ENCODE measurements at places on chromosomes 12 and 14.

- no peak for DNase-seq
These were observed 47.1 kb downstream of the KIF21A start for GRCh38 chr12:39395866-39396265.

DNA sequence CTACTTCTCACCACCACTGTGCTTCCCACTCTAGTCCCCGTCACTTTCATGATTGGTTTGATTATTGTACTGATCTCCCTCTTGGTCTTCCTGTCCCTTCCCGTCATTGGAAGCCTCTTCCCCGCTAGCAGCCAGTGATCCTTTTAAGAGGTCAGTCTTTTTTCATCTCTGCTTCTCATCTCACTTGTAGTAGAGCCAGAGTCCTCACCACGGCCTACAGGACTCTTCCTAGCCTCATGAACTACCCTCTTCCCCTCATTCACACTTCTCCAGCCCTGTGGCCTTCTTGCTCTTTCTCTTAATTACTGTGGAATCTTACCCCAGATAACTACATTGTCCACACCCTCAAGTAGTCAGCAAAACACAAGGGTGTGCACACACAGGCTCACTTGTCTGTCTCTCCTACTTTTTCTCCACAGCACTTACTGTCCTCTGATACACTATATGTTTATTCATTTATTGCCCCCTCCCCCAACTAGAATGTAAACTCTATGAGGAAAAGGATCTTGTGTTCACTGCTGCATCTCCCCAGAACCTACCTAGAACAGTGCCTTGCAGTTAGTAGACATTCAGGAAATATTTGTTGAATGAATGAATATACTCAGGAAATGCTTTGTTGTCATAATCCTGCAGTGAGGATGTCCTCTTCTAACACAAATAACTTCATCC, 66.3 kb downstream of the CKB start:
- no peak for DNase-seq

GRCh38 chr12:3571724-3572123, 80.7 kb downstream of the PRMT8 start:
- no peak for DNase-seq

DNA sequence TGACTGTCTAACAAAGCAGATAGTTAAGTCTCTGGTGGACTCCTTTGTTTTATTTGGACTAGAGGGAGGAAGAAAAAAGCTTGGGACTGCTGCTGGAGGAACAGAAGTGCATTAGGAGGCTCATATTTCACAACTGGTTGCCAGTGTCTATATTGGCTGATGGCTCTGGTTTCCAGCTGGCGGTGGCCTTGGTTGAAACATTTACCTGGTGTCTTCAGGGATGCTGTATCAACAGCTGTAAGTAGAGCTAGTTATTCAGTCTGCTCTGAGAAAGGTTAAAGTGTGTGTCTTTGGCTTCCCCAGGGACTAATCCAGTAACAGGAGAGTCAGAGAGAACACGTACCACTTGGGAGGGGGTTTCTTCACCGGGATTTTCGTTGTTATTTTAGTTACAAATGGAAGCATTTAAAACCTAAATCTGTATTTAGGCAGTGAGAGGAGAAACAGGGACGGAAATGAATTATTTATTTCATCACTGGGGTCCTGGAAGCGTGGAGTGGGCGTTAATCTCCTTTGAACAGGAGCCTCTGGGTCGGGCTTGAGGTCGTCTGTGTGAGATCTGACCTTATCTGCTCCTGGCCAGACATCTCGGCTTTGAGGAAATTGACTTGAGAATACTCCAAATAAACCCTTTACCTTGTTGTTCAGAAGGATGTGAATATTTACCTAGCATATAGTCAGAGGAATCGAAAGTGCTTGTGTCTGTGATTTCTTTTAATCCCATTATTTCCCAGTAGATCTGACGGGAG, 149.9 kb downstream of the NRXN3 start:
- DNase-seq, result no peak

DNA sequence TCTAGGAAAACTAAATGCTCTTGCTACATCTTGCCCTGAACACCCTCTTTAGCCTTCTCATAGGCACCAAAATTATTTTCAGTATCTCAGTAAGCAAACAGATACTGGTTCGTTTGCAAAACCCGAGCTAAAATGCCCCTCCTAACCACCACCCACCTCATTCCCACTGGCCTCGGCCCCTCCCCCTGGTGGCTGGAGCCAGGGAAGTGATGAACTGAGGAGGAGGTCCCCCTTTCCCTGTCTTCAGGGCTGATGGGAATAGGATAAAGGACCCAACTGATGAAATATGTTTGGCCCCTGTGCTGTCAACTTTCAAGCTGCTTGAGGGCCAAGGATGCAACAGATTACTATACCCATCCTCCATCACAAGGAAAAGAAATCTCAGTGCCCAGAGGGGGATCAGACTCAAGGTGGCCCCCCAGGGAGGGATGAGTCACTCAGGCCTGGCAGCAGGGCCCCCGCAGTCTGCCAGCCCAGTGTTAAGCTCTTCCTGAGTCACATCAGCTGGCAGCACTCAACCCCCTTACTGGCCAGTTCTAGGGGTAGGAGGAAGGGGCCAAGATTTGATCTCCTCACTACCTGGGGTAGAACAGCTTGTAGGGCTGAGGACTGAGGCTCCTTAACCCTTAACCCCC, 1.7 kb downstream of the ANKRD52 start:
- DNase-seq, result no peak

DNA sequence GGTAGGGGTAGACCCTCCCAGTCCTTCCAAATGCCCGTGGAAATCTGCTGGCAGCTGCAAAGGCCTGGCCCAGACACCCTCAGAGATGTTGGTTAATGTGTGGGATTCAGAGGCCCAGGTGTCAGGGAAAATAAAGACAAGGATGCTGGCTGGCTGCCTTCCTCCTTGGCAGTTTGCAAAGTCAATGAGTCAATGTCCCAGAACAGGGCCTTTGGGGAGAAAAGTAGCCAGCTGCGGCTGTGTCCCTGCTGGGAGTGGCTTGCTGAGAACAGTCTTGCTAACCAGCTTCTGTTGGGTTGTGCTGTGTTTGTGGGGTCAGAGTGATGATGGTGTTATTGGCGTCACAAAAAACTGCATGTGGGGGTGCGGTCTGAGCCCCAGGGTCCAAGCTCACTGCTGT, 29.2 kb downstream of the GLRX5 start:
- DNase-seq, result no peak

GRCh38 chr12:127044836-127045235, 1222.1 kb upstream of the TMEM132C start:
- DNase-seq, result no peak

GRCh38 chr12:26870491-26871419, 37.8 kb upstream of the ITPR2 start:
- DNase-seq, result peak; percentile 81

DNA sequence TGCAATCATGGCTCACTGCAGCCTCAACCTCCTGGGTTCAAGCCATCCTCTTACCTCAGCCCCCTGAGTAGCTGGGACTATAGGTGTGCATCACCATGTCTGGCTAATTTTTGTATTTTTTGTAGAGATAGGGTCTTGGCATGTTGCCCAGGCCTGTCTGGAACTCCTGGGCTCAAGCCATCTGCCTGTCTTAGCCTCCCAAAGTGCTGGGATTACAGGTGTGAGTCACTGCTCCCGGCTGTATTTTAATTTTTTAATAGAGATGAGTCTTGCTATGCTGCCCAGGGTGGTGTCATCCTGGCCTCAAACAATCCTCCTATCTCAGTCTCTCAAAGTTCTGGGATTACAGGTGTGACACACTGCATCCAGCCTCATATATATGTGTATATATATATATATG, 31.7 kb upstream of the GPRC5A start:
- no peak for DNase-seq

GRCh38 chr12:105832021-105832420, 306.7 kb downstream of the NUAK1 start:
- no peak for DNase-seq

DNA sequence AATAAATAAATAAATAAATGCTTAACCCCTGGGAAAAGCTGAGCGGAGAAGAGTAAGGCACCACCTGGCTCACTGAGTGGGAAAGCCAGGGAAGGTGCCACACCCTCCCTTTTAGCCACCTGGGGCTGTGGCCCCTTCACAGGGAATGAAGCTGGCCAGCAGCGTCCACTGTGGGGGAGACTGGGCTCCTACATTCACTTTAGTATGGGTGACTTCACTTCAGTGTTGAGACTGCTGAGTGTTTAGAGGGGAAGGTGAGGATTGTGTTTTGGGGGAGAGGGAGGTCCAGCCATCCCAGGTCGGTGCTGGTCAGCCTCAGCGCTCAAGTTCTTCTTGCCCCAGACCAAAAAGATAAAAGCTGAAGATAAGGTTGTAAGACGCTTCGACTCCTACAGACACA, 1.6 kb downstream of the NAB2 start:
- DNase-seq, result no peak

GRCh38 chr14:44940944-44941343, 20.8 kb downstream of the KLHL28 start:
- DNase-seq, result no peak

GRCh38 chr12:49748306-49748705, 6.9 kb downstream of the TMBIM6 start:
- DNase-seq, result no peak

DNA sequence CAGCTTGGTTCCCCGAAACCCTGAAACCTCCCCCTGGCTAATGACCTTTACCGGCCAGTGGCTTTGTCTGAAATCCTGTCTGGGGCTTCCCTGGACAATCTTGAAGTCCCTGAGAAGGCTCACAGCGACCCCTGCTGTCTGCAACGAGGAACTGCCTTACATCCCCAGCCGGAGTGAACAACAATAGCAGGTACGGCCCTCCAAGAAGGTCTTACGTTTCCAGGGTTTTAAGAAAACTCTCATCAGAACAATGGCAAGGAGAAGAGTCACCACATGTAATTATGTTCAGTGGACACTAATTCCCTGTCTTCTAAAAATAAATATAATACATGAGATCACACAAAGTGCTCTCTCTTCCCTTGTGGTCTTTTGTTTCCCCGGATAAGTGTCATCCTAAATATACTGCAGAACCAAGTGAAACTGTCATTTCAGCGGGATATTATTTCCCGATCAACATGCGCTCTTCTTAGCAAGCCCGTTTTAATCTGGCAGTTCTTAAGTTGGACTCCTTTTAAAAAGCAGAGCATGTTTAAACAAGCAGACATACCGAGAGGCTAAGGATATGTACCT, 53.3 kb downstream of the RBM19 start:
- no peak for DNase-seq

DNA sequence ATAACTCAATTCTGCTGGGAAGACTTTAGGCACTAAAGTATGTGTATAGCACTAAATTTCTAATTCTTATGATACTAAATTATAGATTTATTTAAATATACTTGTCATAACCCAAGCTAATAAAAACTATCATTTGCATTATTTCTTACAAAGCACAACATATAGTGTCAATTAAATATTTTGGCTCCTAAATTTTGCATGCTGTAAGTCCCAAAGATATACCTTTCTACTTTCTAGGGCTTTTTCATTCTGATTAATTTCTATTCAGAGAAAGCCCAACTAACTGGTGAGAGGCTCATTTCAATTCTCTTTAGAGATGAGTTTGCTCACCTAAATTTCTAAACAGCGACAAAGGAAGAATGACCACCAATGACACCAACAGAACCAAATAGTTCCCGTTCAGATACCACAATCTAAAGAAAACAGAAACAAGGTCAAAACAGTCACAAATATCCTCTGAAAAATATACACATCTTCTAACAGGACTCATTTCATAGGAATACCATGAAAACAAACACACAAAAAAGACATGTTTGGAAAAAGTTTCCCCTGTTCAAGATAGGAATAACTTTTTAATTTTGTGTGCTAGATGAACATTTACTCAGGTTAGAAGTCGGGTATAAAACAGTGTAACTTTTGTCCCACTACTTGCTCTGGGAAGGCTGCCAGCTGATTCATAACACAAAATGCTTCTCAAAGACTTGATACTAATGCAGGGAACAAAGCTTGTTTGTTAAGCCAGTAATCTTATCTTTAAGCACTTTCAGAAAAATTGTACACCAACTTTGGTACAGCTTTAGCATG, 7.6 kb downstream of the SLC38A2 start:
- no peak for DNase-seq

- no peak for DNase-seq
These were observed 55.6 kb downstream of the NIN start for GRCh38 chr14:50775357-50775756.

GRCh38 chr12:39620659-39621658, 1.4 kb upstream of the ABCD2 start:
- DNase-seq, result no peak

- DNase-seq, result no peak
These were observed 86.0 kb downstream of the FAR2 start for GRCh38 chr12:29234965-29235626.

DNA sequence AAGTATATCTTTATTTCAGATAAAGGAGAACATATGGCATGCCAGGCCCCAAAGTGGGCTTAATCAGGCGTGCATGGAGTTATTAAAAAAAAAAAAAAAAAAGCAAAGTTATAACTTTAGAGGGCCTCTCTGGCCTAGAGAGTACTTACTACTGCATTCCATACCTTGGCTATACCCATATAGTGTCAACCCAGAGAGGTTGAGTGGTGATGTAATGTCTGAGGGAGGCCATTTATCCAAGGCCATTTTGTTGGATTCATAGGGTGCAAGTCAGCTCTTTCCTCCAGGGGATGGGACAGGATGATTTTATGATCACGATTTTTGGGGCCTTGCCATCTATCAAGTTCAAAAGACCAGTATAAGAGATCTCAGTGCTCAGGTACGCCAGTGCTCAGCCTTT, 66.4 kb downstream of the DCAF5 start:
- no peak for DNase-seq

DNA sequence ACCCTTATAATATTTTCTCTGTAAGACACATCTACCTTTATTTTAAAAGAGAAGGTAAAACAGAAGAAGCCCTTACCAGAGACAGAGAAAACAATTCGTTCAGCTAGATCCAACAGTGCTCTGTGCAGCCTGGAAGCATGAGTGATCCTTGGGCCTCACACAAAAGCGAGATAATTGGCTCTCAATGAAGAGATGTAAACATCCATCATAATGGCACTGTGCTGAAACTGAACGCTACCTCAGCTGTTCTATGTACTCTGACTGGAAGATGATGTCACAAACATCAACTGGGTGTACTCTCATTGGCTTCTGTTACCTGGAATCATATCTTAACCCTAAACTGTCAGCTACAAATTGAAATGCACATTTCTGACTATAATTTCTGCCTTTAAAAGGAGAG, at the start of gene MGAT4C:
TSS of gene MGAT4C (minus strand) at position 229 of the 400 bp plus-strand sequence.
- DNase-seq, result no peak

DNA sequence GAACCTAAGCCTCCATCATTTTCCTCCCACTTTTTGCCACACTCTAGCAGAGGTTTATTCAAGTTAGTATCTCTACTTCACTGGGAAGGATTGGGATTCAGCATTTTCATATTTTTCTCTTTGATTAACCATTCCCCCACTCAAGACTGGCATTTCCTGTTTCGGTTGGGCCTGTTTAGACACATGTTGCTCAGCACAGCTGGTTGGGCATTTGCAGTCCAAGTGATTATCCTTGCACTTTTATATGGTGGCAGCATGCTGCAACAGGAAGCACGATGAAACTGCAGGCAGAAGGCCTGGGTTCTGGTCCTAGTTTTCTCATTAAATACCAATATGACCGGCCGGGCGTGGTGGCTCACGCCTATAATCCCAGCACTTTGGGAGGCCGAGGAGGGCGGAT, 182.9 kb upstream of the GRIN2B start:
- no peak for DNase-seq

GRCh38 chr14:97538749-97539410, 741.7 kb downstream of the VRK1 start:
- no peak for DNase-seq

- no peak for DNase-seq
These were observed 163.6 kb upstream of the BMP4 start for GRCh38 chr14:54120260-54120659.

- DNase-seq, result no peak
These were observed 117.1 kb downstream of the SLC25A47 start for GRCh38 chr14:100440207-100440631.

- no peak for DNase-seq
These were observed 48.6 kb downstream of the PPP1R36 start for GRCh38 chr14:64598404-64598803.

- DNase-seq, result no peak
These were observed 687.3 kb upstream of the MIS18BP1 start for GRCh38 chr14:45940318-45940717.

Measured in GF-D8 (cell line).